Natural killer cell (primary cell): ENCODE measurements at places on chromosomes 1 and 21. TPM values are rescaled to one million over a fixed set of nuclear protein-coding genes. Genes with fewer than 3 reads are reported as not detected.

DCDC2B gene
- not detected for total RNA-seq

NBPF6 gene
- total RNA-seq: not detected

KCNC4 gene
- total RNA-seq: 3.3 TPM

RPE65 gene
- total RNA-seq: not detected

ST6GALNAC3 gene
- not detected for total RNA-seq

GRCh38 chr1:161398900-161399256 lies 31.2 kb upstream of the CFAP126 start:
- peaks cover 18% of the 10 kb centered on the region for H3K4me1 ChIP-seq
- H3K27ac ChIP-seq: peak overlapping the region; percentile 98

DNA sequence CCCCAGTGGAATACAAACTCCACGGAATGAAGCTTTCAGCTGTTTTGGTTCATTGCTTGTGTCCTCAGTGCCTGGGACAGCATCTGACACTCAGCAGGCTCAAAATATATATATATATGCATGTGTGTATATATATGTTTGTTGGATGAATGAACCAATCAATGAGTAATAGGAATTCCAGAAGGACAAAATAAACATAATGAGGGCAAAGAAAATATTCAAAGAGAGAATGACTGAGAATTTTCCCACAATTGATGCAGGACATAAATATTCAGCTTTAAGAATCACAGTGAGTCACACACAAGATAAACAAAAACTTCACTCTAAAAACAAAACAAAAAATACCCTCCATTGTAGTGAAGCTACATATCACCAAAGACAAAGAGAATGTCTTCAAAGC lies 64.0 kb downstream of the CHD5 start:
- H3K4me1 ChIP-seq: no peaks in the 10 kb centered on the region
- DNase-seq: no peak
- H3K27ac ChIP-seq: no peak overlapping the region
- no peaks in the 10 kb centered on the region for H3K36me3 ChIP-seq
- H3K4me3 ChIP-seq: no peak overlapping the region
- H3K27me3 ChIP-seq: no peaks in the 10 kb centered on the region

- no peak overlapping the region for H3K4me3 ChIP-seq
- no peaks in the 10 kb centered on the region for H3K27me3 ChIP-seq
- DNase-seq: no peak
- no peaks in the 10 kb centered on the region for H3K4me1 ChIP-seq
These were observed 87.7 kb downstream of the SPATA17 start for GRCh38 chr1:217718873-217719272.

DNA sequence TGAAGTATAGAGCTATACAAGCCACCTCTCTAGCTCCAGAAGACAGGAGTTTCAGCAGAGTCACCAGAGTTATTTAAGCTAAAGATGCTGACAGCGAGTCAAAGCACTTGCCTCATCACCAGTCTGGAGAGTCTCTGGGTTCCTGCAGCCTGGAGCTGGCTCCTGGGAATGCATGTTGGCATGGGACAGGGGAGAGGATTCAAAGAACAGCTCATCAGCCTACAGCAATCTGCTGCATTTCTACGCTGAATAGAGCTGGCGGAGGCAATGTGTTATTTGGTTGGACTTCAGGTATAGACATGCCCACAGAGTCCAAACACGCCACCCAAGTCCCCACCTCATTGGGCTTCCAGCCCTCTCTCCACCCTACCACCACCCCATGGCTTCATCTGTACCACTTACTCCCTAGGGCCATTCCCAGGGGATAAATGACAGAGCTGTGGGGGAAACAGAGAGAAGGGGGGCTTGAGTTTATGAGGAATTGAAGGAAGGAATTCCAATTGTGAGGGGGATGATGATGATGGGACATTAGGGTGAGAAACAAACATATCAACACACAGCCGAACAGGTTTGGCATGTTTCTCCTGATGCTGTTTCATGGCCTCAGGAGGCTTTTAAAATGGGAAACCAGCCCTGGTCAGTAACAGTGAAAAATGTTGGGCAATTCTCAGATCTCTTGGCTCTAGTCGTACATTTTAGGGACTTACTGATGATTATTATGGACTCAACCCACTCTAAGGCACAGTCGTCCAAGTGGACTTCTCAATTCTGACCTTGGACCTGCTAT lies 58.4 kb downstream of the PLEKHA6 start:
- H3K4me3 ChIP-seq: no peak overlapping the region
- H3K4me1 ChIP-seq: peaks cover 4% of the 10 kb centered on the region
- H3K27ac ChIP-seq: no peak overlapping the region
- no peaks in the 10 kb centered on the region for H3K27me3 ChIP-seq
- no peaks in the 10 kb centered on the region for H3K36me3 ChIP-seq

DNA sequence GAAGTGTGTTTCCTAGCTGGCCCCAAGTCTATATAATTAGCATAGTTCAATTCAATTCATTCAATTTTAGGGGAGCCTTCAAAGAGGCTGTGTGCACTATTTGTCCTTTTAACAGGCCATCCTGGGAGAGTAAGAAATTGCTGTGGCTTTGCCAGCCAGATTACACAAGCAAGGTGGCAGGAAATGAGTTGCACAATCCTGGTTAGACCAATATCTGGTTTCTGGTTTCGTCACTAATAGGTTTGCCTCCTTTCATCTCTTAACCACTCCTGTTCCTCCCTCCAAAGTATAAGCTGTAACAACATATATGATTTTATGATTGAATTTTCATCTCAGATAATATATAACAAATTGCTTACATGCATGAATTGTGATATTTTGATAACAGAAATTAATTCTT lies 84.1 kb upstream of the NEGR1 start:
- no peak overlapping the region for H3K27ac ChIP-seq
- no peaks in the 10 kb centered on the region for H3K36me3 ChIP-seq
- H3K4me1 ChIP-seq: peaks cover 2% of the 10 kb centered on the region
- DNase-seq: peak; percentile 3

- H3K27me3 ChIP-seq: no peaks in the 10 kb centered on the region
- H3K27ac ChIP-seq: no peak overlapping the region
- H3K36me3 ChIP-seq: no peaks in the 10 kb centered on the region
- DNase-seq: no peak
- no peak overlapping the region for H3K4me3 ChIP-seq
- no peaks in the 10 kb centered on the region for H3K4me1 ChIP-seq
These were observed 79.5 kb downstream of the TNFSF18 start for GRCh38 chr1:172971241-172971640.

GRCh38 chr1:8629241-8630091 lies 188.0 kb downstream of the RERE start:
- peak overlapping the region; percentile 32 for H3K27ac ChIP-seq
- DNase-seq: peak; percentile 27
- H3K4me3 ChIP-seq: no peak overlapping the region
- peaks cover 8% of the 10 kb centered on the region for H3K4me1 ChIP-seq

DNA sequence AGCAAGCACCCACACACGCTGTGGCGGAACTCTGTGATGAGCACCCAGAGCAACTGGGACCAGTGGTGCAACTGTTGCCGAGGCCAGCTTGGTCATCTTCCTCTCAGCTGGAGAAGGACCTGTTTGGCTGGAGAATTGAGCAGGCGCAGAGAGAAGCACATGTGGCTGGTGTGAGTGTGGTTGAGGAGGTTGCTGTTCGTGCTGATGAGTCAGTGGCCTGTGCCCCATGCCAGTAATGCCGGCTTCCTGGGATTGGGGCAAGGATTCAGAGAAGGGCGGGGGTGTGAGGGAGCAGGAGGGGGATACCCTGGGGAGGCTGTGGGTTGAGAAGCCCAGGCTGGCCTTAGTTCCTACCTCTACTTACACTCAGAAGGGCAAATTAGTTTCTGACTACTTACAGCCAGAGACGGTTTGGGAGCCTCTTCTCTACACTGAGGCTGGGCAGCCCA lies 57.5 kb upstream of the EPS8L3 start:
- no peak for DNase-seq
- H3K4me1 ChIP-seq: peaks cover 38% of the 10 kb centered on the region
- H3K4me3 ChIP-seq: no peak overlapping the region
- no peak overlapping the region for H3K27ac ChIP-seq
- H3K27me3 ChIP-seq: no peaks in the 10 kb centered on the region
